Activated naive CD8-positive, alpha-beta T cell treated with anti-CD3 and anti-CD28 coated beads, Interleukin-2, amount 50 U/mL, for 24 hours (primary cell): ENCODE measurements at places on chromosomes 16 and 17.

DNA sequence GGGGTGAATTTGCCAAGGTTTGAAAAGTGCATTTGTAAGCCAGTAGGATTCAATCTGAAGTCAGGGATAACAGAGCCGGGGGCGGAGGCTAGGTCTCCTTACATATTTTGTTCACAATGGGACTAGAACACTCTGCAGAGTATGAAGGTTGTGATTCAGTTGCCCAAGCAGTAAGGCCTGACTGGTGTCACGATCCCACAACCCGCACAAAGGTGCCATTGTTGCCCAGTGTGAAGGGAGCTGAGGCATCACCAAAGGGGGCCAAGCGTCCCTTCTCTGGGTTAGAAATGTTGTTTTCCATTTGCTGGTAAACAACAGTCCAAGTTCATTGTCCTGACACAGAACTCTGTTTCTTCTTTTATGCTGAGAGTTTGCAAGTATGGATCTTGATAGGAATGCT lies 471.8 kb downstream of the MAF start:
- DNase-seq, result no peak

GRCh38 chr17:65552214-65552613 lies 9.2 kb downstream of the AXIN2 start:
- no peak for DNase-seq

- DNase-seq, result no peak
Measured at GRCh38 chr16:4917117-4917516, 19.8 kb downstream of the PPL start.

DNA sequence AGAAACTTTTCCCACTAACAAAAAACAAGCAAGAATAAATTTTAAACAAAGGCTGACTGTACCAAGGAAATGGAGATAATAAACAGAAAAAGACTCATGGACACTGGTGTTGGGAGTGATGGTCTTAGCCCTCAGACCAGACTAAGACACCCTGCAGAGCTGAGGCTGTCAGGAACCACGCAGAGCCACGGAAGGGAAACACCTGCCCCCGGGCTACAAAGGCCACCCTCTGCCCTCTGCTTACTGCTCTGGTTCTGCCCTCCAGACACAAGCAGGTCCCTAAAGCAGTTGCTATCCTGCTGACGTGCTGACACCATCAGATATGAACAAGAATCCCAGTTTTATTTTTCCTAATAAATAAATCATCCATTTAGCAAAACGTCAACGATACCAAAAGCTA lies 80.0 kb downstream of the ANKRD11 start:
- DNase-seq, result no peak

DNA sequence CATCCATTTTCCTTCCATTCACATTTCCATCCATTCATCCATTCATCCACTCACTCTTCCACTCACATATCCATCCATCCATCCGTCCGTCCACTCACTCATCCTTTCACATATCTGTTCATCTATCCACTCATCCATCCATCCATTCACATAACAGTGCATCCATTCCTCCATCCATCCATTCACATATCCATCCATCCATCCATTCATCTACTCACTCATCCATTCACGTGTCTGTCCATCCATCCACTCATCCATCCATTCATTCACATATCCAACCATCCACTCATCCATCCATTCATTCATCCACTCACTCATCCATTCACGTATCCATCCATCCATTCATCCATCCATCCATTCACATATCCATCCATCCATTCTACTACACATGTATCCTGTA lies 42.6 kb downstream of the SCNN1G start:
- DNase-seq, result no peak

- no peak for DNase-seq
Measured at GRCh38 chr17:17898673-17899072, 61.9 kb upstream of the SREBF1 start.
